Right kidney (tissue), 9 donors: ENCODE measurements at places on chromosomes 7 and 10.

GRCh38 chr10:128054163-128054970, 71.9 kb downstream of the MKI67 start:
- DNase-seq: no peak

GRCh38 chr10:82438277-82438676, 563.3 kb downstream of the NRG3 start:
- no peak for DNase-seq

DNA sequence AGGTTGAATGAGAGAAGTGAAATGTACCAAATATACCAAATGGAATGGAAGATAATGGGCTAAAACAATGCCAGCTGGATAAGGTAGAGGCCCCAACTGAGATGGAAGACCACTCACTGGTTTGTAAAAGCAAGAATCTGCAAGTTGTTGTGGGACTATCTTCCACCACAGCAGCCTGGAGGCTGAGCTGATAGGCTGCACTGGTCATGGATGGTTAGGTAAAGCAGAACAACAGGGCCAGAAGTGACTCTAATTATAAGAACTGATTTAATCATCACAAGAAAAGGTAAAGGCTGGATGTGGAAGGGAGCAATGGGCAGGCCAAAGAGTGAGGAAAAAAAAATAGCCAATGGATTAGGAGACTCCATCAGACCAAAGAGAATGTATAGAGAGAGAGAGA, 11.8 kb downstream of the TFEC start:
- no peak for DNase-seq

DNA sequence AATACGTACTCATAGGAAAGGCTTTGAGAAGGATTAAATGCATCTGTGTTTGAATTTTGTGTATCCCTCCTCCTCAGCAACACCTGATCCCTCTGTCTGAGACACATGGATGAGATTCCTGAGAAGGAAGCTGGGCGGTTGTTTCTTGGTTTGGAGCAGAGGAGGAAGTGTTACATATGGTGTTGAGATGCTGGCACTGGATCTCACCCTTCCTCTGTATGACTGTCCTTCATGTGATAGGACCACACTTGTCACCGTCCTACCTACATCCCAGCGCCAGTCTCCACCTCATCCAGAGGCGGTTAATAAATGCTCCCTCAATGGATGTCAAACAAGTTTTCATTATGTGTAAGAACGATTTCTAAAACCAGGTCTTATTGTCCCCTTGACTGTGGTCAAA, 49.4 kb upstream of the KLF6 start:
- DNase-seq: no peak

DNA sequence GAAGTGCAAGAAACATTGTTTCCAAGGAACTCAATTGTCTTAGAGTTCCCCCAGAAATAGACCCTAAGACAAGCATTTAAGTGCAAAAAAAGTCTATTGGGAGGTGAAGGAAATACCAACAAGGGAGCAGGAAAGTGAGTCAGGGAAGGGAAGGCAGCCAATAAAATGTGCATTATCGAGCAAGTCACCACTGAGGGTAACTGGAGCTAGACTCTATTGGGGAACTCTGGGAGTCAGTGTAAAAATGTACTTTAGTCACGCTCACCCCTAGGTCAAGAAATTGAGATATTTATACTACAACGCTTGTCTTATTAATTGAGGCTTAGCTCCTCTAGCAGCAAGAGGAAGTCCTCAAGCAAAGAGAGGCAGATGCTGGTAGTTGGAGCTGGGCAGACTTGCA, 137.7 kb downstream of the RTKN2 start:
- DNase-seq: no peak

- no peak for DNase-seq
Measured at GRCh38 chr7:106658316-106659165, 2.4 kb downstream of the CCDC71L start.

- DNase-seq: no peak
Measured at GRCh38 chr7:107405559-107405958, 64.3 kb upstream of the GPR22 start.

DNA sequence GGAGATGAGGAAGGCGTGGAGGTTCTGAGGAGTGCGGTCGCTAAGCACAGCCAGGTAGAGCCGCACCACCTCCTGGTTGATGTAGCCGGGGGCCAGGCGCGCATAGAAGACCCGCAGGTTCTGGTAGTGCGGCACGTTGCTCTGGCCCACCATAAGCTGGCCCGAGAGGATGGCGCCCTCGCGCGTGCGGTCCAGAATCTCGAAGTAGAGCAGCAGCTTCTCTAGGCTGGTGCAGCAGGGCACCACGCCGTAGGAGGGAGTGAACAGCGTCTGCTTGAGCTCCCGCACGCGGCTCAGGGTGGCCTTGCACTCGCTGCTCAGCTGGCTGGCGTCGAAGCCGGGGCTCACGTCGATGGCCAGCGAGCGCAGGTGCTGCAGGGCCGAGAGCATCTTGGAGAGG, 77.8 kb upstream of the TNRC18 start:
- DNase-seq: no peak

DNA sequence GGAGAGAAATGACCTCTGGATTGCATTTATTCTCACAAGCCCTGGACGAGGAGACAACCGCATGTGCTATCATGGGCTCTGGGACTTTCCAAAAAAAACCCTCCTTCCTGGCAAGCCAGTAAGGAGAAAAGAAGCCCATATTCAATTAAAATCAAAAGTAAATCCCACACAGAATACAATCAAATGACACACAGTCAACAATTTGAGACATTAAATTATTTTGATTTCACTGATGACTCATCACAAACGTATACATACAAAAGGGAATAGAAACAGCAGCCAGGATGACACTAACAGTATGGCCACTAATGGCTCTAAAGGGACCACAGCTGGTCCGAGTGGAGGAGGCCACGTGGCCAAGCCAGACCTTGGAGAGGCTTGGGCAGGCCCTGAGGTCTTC, 24.9 kb downstream of the LRRC20 start:
- no peak for DNase-seq

- peak; percentile 10 for DNase-seq
Measured at GRCh38 chr7:76514926-76515771, 4.8 kb downstream of the UPK3B start.
